ENCODE measurements at places on chromosomes 5 and 9. TPM values are rescaled to one million over a fixed set of nuclear protein-coding genes. Genes with fewer than 3 reads are reported as not detected.

DNA sequence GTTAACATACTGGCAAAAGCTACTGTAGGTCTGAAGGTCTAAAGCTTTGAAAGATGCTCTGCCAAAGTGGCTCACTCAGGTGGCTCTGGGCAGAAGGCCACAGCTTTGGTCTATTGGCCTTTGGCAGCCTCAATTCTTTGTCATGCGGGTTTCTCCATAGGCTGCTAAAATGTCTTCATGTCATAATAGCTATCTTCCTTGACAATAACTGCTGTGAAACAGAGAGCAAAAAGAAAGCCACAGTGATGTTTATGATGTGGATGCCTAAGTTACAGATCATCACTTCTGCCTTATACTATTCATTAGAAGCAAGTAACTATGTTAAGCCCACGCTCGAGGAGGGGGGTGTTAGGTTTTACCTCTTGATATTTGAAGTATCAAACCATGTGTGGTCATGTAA, 906.1 kb upstream of the CDH9 start:
- DNase-seq, result no peak

GRCh38 chr9:79735023-79735779, 163.4 kb downstream of the TLE4 start:
- no peak for DNase-seq

- no peak for DNase-seq
These were observed 9.8 kb downstream of the IRX1 start for GRCh38 chr5:3605298-3606010.

- no peak for DNase-seq
These were observed 115.4 kb downstream of the EGFLAM start for GRCh38 chr5:38373743-38374142.

DNA sequence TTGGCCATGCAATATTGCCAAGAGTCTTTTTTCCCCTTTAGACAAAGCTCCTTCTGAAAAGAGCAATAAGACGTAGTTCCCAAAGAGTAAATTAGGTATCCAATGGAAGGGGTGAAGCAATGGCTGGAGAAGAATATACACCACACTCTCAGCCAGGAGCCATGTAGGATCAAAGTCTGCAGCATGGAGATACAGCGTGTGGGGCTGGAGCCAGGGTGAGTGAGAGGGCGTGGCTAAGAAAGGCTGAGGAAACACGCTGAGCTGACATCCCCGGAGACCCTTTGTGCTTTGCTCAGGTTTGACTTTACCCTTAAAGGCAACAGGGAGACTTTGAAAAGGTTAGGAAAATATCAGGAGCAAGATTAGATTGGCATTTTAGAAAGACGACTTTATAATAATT, 87.1 kb upstream of the ELL2 start:
- peak; percentile 23 for DNase-seq

- peak; percentile 47 for DNase-seq
These were observed 828 bp downstream of the ZSWIM6 start for GRCh38 chr5:61332851-61333320.

- no peak for DNase-seq
These were observed 138.5 kb downstream of the AOPEP start for GRCh38 chr9:94864862-94865509.

DNA sequence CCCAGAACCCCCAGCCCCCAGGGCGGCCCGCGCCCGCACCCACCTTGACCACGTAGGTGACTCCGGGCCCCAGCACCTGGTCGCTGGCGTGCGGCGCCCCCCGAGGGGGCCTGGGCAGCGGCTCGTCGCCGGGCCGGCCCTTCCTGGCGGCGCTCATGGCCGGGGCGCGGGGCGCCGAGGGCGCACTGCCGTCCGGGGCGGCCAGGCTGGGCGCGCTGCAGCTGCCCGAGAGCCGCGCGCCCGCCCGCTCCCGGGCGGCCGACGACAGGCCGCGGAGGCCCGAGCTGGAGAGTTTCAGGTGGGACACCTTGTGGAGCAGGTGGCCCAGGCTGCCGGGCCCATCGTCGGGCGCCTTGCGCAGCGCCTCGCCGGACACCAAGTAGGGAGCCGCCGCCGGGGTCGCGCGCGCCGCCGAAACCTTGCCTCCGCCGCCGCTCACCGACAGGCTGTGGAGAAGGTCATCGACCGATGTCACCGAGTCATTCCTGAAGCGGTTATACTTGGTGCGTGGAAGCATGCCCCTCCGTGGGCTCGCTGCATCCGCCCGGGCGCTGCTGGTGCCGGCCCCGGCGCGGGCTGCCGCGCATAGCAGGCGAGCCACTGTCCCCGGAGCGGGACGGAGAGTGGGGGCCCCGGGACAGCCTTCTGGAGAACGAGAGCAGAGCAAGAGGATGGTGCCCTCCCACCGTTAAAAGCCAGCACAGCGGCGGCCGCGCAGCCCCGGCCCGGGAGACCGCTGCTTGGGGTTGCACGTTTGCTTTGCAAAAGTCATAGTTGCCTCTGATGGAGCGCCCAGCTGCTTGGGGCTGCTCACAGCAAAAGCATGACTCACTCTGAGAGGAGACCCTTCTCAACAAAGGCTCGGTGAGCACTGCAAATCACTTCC, at the start of gene SHC3:
SHC3 (minus strand) TSS at position 875 of the 886 bp plus-strand sequence; CDS start at position 517, 358 bp downstream.
- DNase-seq, result peak; percentile 42

GRCh38 chr5:10343486-10343885, 10.0 kb upstream of the MARCHF6 start:
- DNase-seq, result no peak

DNA sequence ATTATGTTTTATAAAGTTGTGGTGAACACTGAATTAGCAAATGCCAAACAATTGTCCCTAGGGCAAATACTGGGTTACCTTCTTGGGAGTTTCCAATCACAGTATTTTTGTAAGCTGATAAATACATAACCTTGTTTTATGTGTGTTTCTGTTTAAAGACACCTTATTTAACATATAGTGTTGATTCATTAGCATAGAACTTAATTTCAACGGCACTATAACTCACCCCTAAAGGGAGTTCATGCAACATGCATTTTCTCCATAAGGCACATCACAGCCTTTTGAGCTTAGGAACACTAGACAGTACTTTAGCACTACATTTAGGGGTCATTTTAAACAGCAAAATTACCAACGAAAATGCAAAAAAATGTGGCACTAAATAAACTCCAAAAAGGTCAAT, 74.2 kb upstream of the TYRP1 start:
- DNase-seq, result no peak

DNA sequence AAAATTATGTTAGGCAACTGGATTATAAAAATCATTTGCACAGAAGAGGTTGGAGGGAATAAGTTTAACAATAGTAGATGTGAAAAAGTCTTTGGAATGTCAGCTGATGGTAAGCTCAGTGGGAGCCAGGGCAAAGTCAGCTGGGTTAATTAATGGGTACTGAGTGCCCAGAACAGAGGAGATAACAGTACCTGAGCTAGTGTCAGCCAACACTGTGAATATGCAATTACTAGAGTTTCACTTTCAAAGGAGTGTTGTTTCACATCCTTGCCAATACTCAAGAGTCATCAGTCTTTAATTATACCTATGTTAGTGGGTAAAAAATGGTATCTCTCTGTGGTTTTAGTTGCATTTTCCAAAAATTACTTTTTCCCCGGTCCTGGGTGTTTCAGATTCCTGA, 135.1 kb downstream of the KIF4B start:
- DNase-seq, result no peak

GRCh38 chr5:167561796-167562195, 729.6 kb upstream of the WWC1 start:
- no peak for DNase-seq

- DNase-seq, result no peak
These were observed 772.1 kb upstream of the CDH9 start for GRCh38 chr5:27810458-27810857.

Gene NMUR2
- not detected for total RNA-seq

Gene DUSP1
- 172 TPM for total RNA-seq

Gene ACOT12
- not detected for total RNA-seq

Gene ADAMTS12
- 2.0 TPM for total RNA-seq

Gene NR4A3
- total RNA-seq, result 9.1 TPM
